ENCODE measurements at places on chromosomes 2 and 18. TPM values are rescaled to one million over a fixed set of nuclear protein-coding genes. Genes with fewer than 3 reads are reported as not detected.

RAD51AP2 gene
- total RNA-seq = not detected

UGT1A5 gene
- not detected for total RNA-seq

PXDN gene
- total RNA-seq = 137 TPM

NXPH2 gene
- not detected for total RNA-seq

MC4R gene
- not detected for total RNA-seq

MRPL44 gene
- 33.6 TPM for total RNA-seq

MOGAT1 gene
- total RNA-seq = not detected

ZNF396 gene
- 2.0 TPM for total RNA-seq
